IPS DF 19.7 (cell line): ENCODE measurements at places on chromosomes 1 and 21.

- DNase-seq = no peak
Observed at GRCh38 chr1:195376190-195376589, 1232.0 kb downstream of the KCNT2 start.

DNA sequence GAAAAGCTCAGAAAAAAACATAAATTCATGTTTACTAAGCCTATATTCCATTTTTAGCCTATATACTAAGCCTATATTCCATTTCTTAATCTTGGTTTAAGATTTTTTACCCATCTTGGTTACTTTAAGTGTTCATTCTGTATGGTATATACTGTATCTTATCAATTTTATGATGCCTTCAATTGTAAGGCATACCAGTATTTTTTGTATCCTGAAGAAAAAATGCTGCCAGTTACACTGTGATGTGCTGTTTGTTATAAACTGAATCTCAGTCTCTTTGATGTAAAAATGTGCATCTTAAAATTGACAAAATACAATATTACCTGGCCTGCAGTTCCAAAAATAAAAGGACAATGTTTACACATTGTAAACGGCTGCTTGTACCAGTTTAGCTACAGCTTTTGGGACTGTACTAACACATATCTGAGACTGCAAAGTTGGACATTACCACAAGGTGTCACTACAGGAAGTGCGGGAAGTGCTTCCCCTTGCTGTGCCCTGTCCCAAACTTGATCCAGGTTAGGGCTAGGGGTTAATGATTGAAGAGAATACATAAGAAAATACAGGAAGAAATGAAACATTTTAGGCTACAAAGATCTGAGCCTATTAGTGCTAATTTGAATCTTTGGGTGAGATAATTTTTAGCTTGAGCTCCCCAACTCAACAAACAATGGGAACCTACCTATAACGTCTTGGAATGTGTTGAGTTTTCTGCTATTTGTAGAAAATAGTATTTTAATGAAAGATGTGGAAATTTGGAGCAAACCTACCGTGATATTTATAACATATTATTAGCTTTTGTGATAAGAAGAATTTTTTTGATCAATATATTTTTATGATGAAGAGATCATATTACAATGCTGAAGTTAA, 108.9 kb downstream of the LBR start:
- DNase-seq = peak; percentile 9

GRCh38 chr1:72018562-72018961, 263.8 kb downstream of the NEGR1 start:
- DNase-seq = no peak

GRCh38 chr1:27621051-27621920, 13.7 kb downstream of the FGR start:
- no peak for DNase-seq

DNA sequence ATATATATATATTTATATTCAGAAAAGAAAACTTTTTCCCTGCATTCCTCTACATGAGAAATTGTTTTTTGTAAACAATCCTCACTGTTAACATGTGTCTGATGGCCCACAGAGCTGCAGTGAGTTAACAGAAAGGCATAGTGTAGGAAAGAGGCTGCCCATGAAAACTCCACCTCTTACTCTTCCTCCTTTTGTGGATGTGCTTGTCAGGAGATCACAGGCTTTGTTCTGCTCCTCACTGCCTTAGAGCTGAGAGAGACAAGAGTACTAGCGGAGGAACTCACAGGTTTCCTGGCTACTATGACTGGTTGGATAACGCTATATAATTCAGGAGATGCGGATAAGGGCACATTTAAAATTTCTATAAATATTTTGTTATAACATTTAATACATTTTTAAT, 200.6 kb downstream of the BRINP3 start:
- DNase-seq = no peak

- no peak for DNase-seq
Observed at GRCh38 chr21:24127651-24128050, 1479.6 kb downstream of the MRPL39 start.

DNA sequence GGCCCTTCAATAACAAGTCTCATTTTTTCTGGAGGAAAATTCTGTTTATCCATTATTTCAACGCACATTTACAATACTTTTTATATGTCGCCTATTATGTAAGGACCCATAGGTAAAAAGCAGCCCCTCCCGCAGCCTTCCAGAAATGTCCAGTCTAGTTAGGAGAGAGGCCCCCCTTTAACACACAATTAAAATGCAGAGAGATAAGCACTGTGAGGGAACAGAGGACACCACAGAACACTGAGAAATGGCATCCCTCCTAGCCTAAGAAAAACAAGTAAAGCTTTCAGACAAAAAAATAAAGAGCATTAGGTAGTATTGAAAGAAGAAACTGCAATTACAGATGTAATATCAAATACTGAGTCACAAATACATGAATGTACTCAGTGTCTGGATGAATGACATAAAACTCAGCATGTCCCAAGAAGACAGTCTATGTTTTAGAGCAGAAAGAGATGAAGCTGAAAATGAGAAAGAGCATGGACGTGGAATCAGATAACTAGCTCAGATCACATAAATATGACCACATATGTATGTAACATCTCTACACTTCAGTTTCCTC, 62.9 kb downstream of the DAB1 start:
- DNase-seq = no peak

- DNase-seq = no peak
Observed at GRCh38 chr21:41208376-41208763, 40.4 kb downstream of the BACE2 start.

DNA sequence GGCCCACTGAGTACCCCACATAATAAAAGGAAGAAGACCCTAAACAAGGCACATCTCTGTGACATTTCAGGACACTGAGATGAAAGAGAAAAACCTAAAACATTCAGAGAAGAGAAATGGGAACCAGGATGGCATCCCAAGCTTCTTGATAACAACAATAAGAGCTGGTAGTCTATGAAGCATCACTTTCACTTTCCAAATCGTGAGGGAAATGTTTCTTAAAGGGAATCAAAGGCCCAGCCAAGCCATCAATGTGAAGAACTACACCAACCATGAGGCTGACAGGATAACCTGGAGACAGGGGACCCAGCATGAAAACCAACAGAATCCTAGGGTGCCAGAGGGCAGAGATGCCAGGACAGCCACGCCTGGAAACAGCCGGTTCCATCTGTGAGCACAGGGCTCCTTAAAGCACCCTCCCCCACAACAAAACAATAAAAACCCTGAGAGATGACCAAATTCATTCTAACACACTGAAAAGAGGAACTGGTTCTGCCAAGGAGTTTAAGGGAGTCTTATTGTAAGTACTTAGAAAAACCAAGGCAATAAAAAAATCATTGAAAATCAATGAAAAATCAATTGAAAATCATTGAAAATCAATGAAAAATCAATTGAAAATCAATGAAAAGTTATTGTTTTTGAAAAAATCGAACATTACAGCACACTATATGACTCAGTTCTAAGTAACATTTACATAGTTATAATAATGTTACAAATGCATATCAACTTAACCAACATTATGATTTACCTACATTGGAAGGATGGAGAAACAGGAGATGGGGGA, 141.5 kb upstream of the ERG start:
- no peak for DNase-seq

DNA sequence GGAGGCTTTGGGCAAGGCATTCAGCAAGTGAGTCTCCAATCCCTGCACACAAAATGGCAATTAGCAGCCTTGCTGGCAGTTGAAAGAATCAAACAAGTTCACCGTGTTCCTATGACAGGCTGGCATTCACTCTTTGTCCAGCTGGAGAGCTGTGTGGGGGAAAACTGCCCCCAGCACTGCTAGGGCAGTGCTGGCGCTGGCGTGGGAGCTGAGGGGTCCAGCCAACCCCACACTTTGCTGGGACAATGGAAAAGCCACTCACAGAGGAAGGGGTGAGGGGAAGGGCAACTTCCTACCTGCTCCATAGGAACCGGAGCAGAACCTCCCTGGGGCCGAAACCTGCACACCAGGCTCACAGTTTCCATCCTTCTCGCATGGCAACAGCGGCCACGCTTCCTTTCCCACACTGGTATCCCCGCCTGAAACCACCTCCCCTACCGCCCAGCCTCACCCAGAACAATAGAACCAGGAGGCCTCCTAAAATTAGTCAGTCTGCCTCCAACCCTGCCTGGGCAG, 26.7 kb upstream of the KCNN3 start:
- DNase-seq = no peak

- DNase-seq = peak; percentile 88
Observed at GRCh38 chr1:8962812-8963530, 17.3 kb downstream of the CA6 start.

DNA sequence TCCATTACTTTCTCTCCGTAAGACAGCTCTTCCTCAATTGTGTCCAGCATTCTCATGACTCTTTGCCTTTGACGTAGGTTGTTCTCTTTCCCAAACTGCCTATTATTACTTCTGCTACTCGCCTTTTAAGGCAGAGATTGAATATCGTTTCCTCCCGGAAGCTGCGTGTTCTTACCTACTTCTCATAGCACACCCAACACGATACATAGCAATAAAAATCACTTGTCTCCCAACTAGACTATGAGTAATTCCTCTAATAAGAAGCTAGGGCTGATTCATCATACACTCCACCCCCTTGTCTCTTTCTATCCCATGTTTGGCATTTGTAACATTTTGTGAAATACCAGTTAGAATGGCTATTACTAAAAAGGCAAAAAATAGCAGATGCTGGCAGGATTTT, 55.8 kb upstream of the SGIP1 start:
- no peak for DNase-seq

DNA sequence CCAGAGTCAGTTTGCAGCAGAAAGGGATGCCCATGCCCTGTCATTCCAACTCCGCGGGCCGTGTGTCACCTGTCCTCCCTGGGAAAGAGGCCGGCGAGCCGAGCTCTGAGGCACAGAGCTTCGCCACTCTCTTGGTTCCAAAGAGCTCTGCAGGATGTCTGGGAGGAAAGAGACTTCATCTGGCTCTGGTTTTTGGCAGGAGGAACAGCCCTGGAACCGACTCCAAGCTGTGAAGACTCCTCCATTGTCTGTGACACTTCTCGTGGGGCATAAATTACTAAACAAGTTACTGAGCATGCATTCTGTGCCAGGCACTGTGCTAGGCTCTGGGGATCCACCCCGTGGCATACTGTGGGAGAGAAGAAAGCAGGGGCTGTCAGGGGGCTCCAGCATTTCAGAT, 3.9 kb upstream of the FAM151A start:
- DNase-seq = no peak

GRCh38 chr1:16724718-16725438, 15.4 kb upstream of the RNU1-4 start:
- DNase-seq = no peak

DNA sequence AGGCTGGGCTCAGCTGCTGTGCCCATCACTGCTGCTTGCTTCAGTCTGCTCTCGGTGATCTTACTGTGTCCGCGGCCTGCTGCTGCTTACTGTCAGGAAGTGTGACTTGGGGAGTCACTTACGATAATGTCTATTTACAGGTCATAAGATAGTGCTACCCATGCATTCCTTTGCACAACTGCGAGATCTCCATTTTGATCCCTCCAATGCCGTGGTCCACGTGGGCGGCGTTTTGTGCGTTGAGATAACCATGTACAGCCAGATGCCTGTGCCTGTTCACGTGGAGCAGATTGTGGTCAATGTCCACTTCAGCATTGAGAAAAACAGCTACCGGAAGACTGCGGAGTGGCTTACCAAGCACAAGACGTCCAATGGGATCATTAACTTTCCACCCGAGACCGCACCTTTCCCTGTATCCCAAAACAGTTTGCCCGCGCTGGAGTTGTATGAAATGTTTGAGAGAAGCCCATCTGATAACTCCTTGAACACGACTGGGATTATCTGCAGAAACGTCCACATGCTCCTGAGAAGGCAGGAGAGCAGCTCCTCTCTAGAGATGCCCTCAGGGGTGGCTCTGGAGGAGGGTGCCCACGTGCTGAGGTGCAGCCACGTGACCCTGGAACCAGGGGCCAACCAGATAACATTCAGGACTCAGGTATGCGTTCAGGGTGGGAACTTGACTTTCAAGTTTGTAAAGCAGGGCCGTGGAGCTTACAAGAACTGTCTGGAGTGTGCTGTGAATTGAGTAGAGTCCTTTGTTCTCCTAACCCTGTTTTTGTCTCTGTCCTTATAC, 24.4 kb upstream of the PWP2 start:
- DNase-seq = no peak

GRCh38 chr1:31199949-31200348, 39.7 kb downstream of the NKAIN1 start:
- DNase-seq = no peak

- DNase-seq = no peak
Observed at GRCh38 chr1:166082601-166083000, 84.2 kb downstream of the FAM78B start.

- DNase-seq = no peak
Observed at GRCh38 chr1:58862728-58863385, 79.0 kb upstream of the JUN start.

- no peak for DNase-seq
Observed at GRCh38 chr1:235100194-235100772, 28.4 kb downstream of the TOMM20 start.

- DNase-seq = no peak
Observed at GRCh38 chr1:109768820-109769219, 5.1 kb upstream of the EPS8L3 start.

DNA sequence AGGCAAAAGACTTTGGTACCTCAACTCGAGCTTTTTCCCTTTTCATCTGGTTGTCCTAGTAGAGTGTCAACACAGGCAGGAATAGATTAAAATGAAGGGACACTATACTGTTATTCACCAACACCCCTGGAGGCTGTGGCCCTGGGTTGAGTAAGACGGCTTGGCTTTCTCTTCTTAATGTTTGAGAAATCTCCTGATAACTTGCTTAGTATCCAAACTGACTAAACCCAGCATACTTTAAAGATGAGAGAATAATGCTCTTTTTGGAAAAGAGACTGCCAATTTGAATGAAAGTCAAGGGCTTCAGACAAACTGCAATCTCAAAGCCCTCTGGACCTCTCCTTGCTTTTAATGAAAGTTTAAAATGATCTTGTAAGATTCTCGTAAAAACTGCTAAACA, 2.6 kb upstream of the SLC30A1 start:
- no peak for DNase-seq

DNA sequence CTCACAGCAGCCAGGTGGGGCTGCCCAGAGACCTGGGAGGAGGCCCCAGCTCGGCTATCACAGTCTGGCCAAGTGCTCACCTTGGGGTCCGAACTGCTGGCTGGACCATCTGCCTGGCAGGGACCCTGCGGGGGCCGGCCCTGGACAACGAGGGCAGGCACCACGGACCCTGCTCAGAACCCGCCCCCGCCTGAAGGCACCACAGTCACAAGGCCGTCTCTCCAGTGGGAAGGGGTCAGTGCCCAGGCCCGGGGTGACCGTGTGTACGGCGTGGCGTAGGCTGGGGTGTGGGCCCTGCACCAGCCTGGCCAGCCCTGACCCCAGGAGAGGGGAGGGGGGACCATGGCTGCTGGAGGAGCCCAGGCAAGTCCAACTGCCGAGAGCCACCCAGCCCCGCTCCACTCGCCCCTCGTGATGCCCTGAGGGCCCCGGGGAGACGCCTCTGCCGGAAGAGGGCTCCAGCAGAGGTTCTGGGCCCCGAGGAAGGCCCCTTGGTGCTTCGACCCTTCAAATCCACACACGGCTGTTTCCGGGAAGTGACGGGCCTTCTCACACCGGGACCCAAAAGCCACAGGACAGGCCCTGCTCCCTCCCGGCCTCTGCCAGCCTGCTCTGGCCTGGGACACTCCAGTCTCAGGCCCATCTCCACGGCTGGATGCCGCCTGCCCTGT, 11.2 kb upstream of the RNF223 start:
- no peak for DNase-seq
